Caco-2 (cell line): ENCODE measurements at places on chromosomes 6 and 20. TPM values are rescaled to one million over a fixed set of nuclear protein-coding genes. Genes with fewer than 3 reads are reported as not detected.
A peak's percentile ranks its signal among the peaks of the same experiment; 100 is the strongest.

Gene ZFP57
- not detected in 2 replicates for total RNA-seq

Gene TAAR8
- not detected in 2 replicates for total RNA-seq

Gene ZNF391
- total RNA-seq: 5.0 TPM in 2 replicates

Gene PPP1R16B
- not detected in 2 replicates for total RNA-seq

Gene FAM209B
- total RNA-seq: not detected in 2 replicates

Gene SFTA2
- total RNA-seq: 6.6 and 9.6 TPM in 2 replicates

DNA sequence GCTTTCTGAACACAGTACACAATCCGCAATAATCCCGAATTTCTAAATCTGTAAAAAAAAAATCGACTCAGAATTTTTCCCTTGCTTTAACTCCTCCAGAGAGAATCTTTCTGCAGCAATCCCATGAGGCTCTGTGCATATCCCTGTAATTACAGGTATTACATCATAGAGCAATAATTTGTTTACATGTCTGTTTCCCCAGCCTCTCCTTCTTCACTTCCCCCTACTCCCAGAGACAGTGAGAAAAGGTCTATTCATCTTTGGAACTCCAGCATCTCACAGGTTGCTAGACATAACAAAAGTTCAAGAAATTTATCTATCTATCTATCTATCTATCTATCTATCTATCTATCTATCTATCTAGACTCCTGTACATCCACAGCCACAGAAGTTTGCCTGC, 26.0 kb downstream of the KLHL31 start:
- H3K27me3 ChIP-seq: no peaks in the 10 kb centered on the region
- no peak overlapping the region for H3K27ac ChIP-seq
- DNase-seq: no peak
- H3K4me1 ChIP-seq: peaks cover 13% of the 10 kb centered on the region

DNA sequence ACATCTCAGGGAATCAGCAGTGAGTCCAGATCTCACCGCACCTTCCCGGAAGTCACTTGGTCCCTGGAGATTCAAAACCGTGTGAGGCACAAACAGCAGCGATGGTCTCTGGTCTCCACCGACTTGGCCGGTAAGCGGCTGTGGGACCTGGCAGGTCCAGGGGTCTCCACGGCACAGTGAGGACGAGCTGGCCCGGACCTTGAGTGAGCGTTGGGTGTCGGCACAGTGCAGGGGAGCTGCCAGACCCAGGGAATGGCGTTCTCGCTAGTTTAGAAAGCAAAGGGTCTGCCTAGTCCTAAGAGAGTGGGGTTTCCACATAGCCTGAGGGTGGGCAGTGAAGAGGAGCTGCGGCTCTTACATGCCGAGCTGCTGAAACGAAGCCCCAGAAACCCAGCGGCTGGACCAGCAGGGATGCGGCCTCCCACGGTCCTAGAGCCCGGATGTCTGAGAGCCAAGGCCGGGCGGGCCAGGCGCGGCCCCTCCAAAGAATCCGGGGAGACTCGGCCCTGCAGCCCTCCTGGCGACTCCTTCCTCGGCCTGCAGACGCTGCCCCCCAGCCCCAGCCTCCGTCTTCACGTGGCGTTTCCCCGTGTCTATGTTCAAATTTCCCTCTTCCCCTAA, 185.0 kb downstream of the ERMARD start:
- H3K36me3 ChIP-seq: no peaks in the 10 kb centered on the region
- peaks cover 24% of the 10 kb centered on the region for H3K4me1 ChIP-seq
- H3K27me3 ChIP-seq: no peaks in the 10 kb centered on the region
- no peak overlapping the region for H3K27ac ChIP-seq
- H3K4me3 ChIP-seq: no peak overlapping the region

DNA sequence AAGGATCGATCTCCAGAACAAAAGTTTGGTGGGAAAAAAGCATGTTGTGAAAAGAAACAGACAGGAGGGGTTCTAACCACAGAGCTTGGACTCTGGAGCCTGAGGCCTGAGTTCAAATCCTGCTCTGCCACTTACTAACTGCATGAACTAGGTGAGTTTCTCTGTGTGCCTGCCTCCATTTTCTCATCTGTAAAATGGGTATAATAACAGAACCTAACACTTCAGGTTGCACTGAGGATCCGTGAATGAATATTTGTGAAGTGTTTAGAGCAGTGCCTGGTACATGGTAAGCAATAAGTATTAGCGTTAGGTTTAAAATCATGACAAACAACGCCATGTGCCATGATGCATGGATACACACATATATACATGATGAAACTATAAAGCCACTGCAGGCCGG, 36.6 kb downstream of the TTLL9 start:
- no peaks in the 10 kb centered on the region for H3K27me3 ChIP-seq
- no peaks in the 10 kb centered on the region for H3K36me3 ChIP-seq
- no peak overlapping the region for H3K4me3 ChIP-seq
- DNase-seq: no peak

DNA sequence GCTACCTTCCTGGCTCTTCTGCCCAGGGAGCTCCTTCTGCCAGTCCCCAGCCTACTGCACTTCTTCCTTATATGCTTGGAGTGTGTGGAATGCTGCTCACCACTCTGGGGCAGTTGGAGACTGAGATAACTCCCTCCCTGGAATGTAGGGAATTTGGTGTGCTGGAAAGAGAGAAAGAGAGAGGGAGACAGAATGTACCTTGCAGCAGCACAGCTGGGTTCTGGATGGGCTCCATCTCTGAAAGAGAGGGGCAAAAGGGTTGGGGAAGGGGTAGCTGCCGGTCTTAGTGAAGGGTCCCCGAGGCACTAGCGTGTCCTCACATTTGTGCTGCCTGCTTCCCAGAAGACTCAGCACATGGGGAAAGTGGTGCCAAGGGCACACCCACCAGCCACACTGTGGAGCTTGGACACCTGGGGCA, 40.2 kb upstream of the DDR1 start:
- peak overlapping the region; percentile 79 for H3K27ac ChIP-seq
- no peaks in the 10 kb centered on the region for H3K36me3 ChIP-seq
- DNase-seq: peak; percentile 81
- H3K4me3 ChIP-seq: no peak overlapping the region
- no peaks in the 10 kb centered on the region for H3K27me3 ChIP-seq

DNA sequence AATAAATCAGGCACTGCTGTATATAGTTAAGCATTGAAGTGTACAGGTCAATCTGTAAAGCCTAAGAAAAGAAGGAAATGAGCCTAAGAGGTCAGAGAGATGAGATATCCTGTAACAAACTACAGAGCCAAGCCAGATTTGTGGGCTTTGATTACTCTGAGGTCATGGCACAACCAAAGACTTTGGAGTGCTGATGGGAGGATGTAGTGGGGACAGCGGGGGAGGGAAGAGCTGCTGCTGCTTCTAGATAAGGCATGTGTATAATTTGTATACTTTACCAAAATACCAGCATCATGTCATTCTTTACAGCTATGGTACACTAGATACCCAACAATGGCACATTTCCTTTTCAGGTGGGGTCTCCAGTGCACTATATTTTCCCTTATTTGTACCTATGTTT, 102.5 kb downstream of the OGFRL1 start:
- H3K27me3 ChIP-seq: no peaks in the 10 kb centered on the region
- DNase-seq: no peak
- H3K4me3 ChIP-seq: no peak overlapping the region
- H3K36me3 ChIP-seq: no peaks in the 10 kb centered on the region
- H3K4me1 ChIP-seq: peaks cover 3% of the 10 kb centered on the region; the same call in 1 of the 2 replicates

- H3K27ac ChIP-seq: no peak overlapping the region
- H3K27me3 ChIP-seq: no peaks in the 10 kb centered on the region
- no peak for DNase-seq
- H3K36me3 ChIP-seq: no peaks in the 10 kb centered on the region
Observed at GRCh38 chr6:156762547-156762946, 14.6 kb upstream of the ARID1B start.

- peaks cover 5% of the 10 kb centered on the region; the same call in 1 of the 2 replicates for H3K4me1 ChIP-seq
- H3K4me3 ChIP-seq: no peak overlapping the region
- no peaks in the 10 kb centered on the region for H3K36me3 ChIP-seq
Observed at GRCh38 chr6:157070403-157071107, 252.8 kb downstream of the TMEM242 start.

- no peaks in the 10 kb centered on the region for H3K36me3 ChIP-seq
- no peak for DNase-seq
- no peaks in the 10 kb centered on the region for H3K4me1 ChIP-seq
- no peaks in the 10 kb centered on the region for H3K27me3 ChIP-seq
Observed at GRCh38 chr6:162798546-162799266, 70.9 kb downstream of the PACRG start.

GRCh38 chr6:126118936-126119335, 132.6 kb downstream of the TRMT11 start:
- H3K4me1 ChIP-seq: no peaks in the 10 kb centered on the region
- no peak overlapping the region for H3K4me3 ChIP-seq
- H3K27me3 ChIP-seq: no peaks in the 10 kb centered on the region
- no peak overlapping the region for H3K27ac ChIP-seq
- DNase-seq: no peak
- no peaks in the 10 kb centered on the region for H3K36me3 ChIP-seq

- no peak for DNase-seq
- no peaks in the 10 kb centered on the region for H3K36me3 ChIP-seq
- no peaks in the 10 kb centered on the region for H3K27me3 ChIP-seq
- peaks cover 5% of the 10 kb centered on the region; the same call in 1 of the 2 replicates for H3K4me1 ChIP-seq
- H3K4me3 ChIP-seq: peak overlapping the region; percentile 52
Observed at GRCh38 chr6:73309535-73309784, 44.6 kb downstream of the DPPA5 start.

GRCh38 chr6:158287047-158287446, 25.2 kb upstream of the TULP4 start:
- H3K4me3 ChIP-seq: no peak overlapping the region
- no peak overlapping the region for H3K27ac ChIP-seq
- H3K4me1 ChIP-seq: peaks cover 11% of the 10 kb centered on the region; the same call in 1 of the 2 replicates
- H3K36me3 ChIP-seq: peaks cover 1% of the 10 kb centered on the region; the same call in 1 of the 2 replicates
- no peak for DNase-seq

- no peak overlapping the region for H3K4me3 ChIP-seq
- H3K4me1 ChIP-seq: peaks cover 9% of the 10 kb centered on the region; the same call in 1 of the 2 replicates
- DNase-seq: no peak
- no peaks in the 10 kb centered on the region for H3K27me3 ChIP-seq
- H3K27ac ChIP-seq: peak overlapping the region; percentile 28
Observed at GRCh38 chr6:154478701-154479060, 31.8 kb downstream of the CNKSR3 start.

DNA sequence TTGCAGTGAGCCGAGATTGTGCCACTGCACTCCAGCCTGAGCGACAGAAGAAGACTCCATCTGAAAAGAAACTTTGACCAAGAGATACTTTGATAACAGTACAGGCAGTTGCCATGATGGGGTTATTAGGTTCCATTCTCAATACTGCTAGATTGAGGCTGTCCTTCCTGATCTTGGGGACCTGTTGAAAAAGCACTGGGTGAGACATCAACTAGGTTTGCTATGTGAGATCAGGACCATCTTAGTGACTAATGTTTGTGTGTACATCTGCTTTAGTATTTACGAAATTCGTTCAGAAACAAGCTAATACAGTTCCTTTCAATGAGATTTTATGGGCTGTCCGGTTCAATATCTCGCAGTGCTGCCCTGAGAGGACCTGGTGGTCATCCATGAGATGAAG, 2.6 kb downstream of the DSE start:
- H3K36me3 ChIP-seq: no peaks in the 10 kb centered on the region
- DNase-seq: no peak
- no peaks in the 10 kb centered on the region; the same call in 1 of the 2 replicates for H3K27me3 ChIP-seq

DNA sequence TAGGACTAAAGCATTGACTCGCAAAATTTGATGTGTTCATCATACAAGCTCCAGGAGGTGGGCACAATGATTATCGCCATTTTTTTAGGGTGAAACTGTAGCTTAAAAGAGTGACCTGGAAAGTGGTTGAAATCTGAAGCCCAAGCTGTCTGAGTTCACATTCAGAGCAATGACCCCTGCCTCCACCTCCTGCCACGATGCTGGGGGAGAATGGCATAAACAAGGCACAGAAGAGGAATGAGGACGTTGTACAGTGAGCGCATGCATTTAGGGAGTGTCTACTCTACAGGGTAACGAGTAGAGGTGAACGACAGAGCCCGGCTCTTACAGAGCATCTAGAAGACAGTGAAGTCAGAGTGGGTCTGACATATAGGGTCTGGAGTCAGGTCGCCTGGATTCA, 37.2 kb downstream of the CNKSR3 start:
- H3K4me3 ChIP-seq: no peak overlapping the region
- H3K4me1 ChIP-seq: peaks cover 13% of the 10 kb centered on the region
- DNase-seq: no peak
- H3K36me3 ChIP-seq: peaks cover 3% of the 10 kb centered on the region; the same call in 1 of the 2 replicates
- H3K27ac ChIP-seq: no peak overlapping the region
- H3K27me3 ChIP-seq: no peaks in the 10 kb centered on the region

GRCh38 chr20:23653400-23653938, 15.7 kb upstream of the CST3 start:
- H3K4me1 ChIP-seq: peaks cover 26% of the 10 kb centered on the region
- H3K36me3 ChIP-seq: no peaks in the 10 kb centered on the region
- H3K4me3 ChIP-seq: no peak overlapping the region
- no peaks in the 10 kb centered on the region for H3K27me3 ChIP-seq
- DNase-seq: no peak
- H3K27ac ChIP-seq: no peak overlapping the region

GRCh38 chr20:1800180-1800579, 95.0 kb upstream of the SIRPA start:
- no peak for DNase-seq
- no peaks in the 10 kb centered on the region for H3K36me3 ChIP-seq
- no peak overlapping the region for H3K4me3 ChIP-seq
- no peaks in the 10 kb centered on the region for H3K27me3 ChIP-seq
- H3K4me1 ChIP-seq: peaks cover 31% of the 10 kb centered on the region

GRCh38 chr6:34745277-34746103, 11.8 kb upstream of the SNRPC start:
- peaks cover 32% of the 10 kb centered on the region for H3K4me1 ChIP-seq
- peak overlapping the region; percentile 88 for H3K27ac ChIP-seq
- no peak overlapping the region for H3K4me3 ChIP-seq
- H3K36me3 ChIP-seq: no peaks in the 10 kb centered on the region
- H3K27me3 ChIP-seq: no peaks in the 10 kb centered on the region
- peak; percentile 83 for DNase-seq

- no peaks in the 10 kb centered on the region for H3K27me3 ChIP-seq
Observed at GRCh38 chr6:75085931-75086635, 119.8 kb downstream of the COL12A1 start.

DNA sequence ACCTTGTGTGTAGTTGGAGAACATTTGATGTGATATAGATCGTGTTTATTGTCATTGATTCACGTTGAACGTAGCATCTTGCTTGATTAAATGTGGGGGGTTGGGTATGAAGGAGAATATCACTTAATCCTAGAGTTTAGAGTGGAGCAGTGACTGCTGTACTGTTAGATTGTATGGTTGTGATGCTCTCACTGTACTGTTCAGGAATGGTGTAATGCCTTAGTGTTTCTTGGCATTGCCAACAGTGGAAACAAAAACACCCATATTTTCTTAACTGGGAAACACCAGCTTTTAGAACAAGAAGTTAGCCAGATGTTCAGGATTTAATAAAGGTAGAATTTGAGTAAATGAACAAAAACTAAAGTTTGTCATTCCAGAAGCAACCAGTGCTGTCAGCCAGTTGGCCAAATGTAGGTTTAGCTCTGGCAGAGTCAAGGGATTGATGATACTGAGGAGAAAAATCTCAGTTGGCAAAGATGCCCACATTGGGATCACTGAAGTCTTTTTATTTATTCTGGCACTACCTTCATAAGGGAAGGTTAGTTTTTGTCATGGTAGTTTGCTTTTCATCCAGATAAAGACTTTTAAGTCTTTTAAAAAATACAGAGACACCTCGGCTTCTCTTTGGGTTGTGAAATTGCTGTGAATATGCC, 129.9 kb downstream of the JARID2 start:
- DNase-seq: no peak
- H3K27ac ChIP-seq: no peak overlapping the region
- H3K27me3 ChIP-seq: no peaks in the 10 kb centered on the region
- no peaks in the 10 kb centered on the region for H3K36me3 ChIP-seq
